ENCODE measurements at places on chromosomes 5 and 9.

- peak; percentile 47 for DNase-seq
These were observed 15.6 kb upstream of the CLK4 start for GRCh38 chr5:178642351-178642909.

GRCh38 chr9:98658951-98659351, 49.8 kb downstream of the GABBR2 start:
- DNase-seq: peak; percentile 62

DNA sequence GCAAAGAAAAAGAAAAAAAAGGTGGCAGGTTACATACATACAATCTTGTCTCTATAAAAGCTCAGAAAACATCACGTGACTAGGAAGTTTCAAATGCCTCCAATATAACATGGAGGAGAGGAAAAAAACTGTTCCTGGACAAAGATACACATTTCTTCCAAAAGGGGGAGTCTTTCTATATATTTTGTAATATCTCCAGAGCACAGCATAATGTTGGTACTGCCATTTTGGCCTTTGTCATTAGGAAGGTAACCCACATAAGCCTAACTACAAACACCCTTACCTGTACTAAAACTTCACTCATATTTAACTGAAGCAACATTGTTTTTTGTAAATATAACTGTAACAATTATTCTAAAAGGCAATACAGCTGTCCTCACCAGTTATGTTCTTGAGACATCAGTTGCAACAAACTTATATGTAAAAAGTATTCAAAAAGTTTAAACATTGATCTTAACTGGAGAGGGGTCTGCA, 1.2 kb upstream of the BTF3 start:
- DNase-seq: peak; percentile 82

GRCh38 chr5:116789522-116789921, 214.9 kb upstream of the SEMA6A start:
- DNase-seq: no peak

GRCh38 chr5:36155291-36155690, 3.4 kb downstream of the SKP2 start:
- no peak for DNase-seq

- DNase-seq: peak; percentile 11
These were observed 42.7 kb downstream of the SVEP1 start for GRCh38 chr9:110536822-110537221.

DNA sequence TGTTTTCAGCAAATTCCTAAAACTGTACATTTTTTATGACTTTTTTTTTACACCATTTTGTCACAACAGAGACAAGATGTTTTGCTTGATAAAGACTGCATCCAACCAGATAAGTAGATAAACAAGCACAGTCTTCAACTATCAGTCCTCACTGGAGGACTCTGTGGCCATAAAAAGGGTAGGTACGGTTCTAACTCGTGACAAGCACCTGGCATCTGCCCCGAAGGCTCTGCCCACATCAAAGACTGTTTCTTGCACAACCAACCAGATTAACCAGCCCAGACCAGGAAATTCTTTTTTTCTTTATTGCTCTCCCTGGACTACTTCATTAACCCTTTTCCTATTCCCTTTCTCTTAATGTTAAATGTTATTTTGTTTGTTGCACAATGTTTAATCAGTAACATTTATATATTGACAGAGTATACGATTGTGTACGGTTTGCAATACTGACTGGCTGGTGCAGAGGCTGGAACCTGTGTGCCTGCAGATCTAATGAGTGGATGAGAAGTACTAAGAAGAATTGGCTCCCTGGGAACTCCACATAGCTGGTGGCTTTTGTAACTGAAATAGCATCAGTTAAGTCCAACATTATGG, 74.1 kb downstream of the SERINC5 start:
- DNase-seq: no peak

GRCh38 chr5:35468811-35469210, 148.9 kb upstream of the SPEF2 start:
- DNase-seq: no peak

- no peak for DNase-seq
These were observed 13.3 kb downstream of the OR13J1 start for GRCh38 chr9:35856882-35857281.

- no peak for DNase-seq
These were observed 533.5 kb downstream of the ZNF608 start for GRCh38 chr5:124212934-124213333.

DNA sequence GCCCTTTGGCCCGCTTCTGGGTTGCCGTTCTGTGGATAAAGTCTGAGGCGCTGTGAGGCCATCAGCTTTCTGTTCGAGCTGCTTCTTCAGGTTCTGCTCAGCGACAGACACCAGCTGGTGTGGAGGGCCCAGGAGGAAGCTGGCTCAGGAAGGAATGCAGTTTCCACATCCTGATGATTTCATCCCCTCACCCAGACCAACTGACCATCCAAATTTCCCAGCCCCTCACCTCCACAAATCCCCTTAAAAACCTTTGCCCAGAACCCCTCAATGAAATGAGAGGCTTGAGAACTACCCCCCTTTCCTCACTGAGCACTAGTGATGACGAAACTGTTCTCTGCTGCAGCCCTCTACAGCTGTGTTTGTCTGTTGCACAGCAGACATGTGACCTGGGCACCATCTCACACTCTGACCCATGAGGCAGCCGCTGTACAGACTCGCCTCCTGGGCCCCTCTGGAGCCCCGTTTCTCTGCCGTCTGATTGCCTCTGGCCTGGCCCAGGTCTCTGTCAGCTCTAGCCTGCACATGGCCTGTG, 45.4 kb downstream of the SPATA31C2 start:
- DNase-seq: peak; percentile 28

- DNase-seq: peak; percentile 58
These were observed 9.2 kb downstream of the DCANP1 start for GRCh38 chr5:135437796-135438560.

- no peak for DNase-seq
These were observed 4.7 kb upstream of the C9orf57 start for GRCh38 chr9:72065076-72065475.
